Stimulated activated CD4-positive, alpha-beta T cell treated with anti-CD3 and anti-CD28 coated beads, Interleukin-15, amount 100 ng/mL, for 1 hour (primary cell): ENCODE measurements at places on chromosomes 2 and 18.

- DNase-seq = no peak
These were observed 63.5 kb upstream of the TAF1B start for GRCh38 chr2:9779596-9780264.

GRCh38 chr2:29238497-29238896, 123.3 kb downstream of the CLIP4 start:
- DNase-seq = no peak

DNA sequence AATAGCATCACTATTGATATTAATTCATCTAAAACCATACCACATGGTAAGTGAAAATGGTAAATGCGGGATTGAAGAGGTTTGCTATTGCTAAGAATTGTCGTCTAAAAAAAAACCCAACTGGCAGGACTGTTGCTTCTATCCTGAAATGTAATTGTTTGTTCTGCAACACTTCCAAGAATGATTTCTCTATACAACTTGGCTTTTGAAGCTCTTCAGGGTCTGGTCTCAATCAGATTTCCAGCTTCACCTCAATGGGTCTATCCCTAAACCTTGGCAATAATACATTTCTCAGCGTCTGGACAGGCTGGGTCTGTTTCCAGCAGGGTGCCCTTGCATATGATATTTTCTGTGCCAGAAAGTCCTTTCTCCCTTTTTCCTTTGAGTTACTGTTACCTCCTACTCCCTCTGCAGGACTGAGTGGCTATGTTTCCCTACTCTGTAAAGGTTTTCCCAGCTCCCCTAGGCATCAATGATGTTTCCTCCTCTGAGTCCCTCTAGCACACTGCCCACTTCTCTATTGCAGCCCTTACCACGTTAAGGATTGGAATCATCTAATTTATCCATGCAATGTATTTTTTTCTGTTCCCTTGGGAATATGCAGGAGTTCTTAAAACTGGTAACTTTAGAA, 118.2 kb upstream of the REV1 start:
- DNase-seq = no peak

GRCh38 chr2:16117791-16118610, 177.7 kb downstream of the MYCN start:
- no peak for DNase-seq
